Amygdala (tissue), 56 donors: ENCODE measurements at places on chromosomes 11 and 22.

DNA sequence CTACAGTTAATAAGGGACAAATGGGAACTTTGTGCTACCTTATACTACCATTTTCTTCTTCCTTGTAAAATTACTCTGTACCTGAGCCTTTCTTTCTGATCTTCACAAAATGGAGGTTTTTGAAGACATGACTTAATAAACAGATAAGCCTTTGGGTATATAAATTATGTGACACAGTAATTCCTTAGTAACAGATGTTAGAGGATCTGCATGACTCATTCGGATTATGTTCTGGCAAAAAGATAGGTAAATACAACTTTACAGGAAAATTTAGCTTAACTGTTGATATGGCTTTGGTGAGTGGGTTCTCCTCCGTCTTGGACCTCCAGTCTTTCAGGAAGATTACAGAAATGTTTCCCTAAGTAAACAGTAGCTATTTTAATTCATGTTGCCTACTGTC, 61.8 kb downstream of the BID start:
- no peak for DNase-seq

GRCh38 chr22:31814942-31815341, 61.1 kb downstream of the DEPDC5 start:
- DNase-seq, result no peak

DNA sequence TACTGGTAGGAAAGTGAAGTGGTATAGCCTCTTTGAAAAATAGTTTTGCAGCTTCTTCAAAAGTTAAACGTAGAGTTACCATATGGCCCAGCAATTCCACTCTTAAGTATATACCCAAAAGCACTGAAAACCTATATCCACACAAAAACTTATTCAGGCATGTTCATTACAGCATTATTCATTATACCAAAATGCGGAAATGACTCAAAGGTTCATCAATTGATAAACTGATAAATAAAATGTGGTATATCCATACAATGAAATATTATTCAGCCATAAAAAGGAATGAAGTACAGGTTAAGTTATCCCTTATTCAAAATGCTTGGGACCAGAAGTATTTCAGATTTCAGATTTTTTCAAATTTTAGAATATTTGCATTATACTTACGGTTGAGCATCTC, 35.8 kb upstream of the UBASH3B start:
- DNase-seq, result no peak

- DNase-seq, result no peak
These were observed at the start of gene KLHDC7B for GRCh38 chr22:50545522-50546325. Gene KLHDC7B (plus strand): TSS chr22:50545899. CDS start chr22:50546244, 345 bp downstream.

- no peak for DNase-seq
These were observed 28.9 kb downstream of the THOC5 start for GRCh38 chr22:29524442-29525191.

GRCh38 chr11:127118811-127119210, 118.2 kb upstream of the KIRREL3 start:
- DNase-seq, result no peak

GRCh38 chr11:114482114-114482513, 42.8 kb downstream of the REXO2 start:
- DNase-seq, result no peak

GRCh38 chr22:20741634-20742581, 32.0 kb upstream of the SERPIND1 start:
- DNase-seq, result no peak

DNA sequence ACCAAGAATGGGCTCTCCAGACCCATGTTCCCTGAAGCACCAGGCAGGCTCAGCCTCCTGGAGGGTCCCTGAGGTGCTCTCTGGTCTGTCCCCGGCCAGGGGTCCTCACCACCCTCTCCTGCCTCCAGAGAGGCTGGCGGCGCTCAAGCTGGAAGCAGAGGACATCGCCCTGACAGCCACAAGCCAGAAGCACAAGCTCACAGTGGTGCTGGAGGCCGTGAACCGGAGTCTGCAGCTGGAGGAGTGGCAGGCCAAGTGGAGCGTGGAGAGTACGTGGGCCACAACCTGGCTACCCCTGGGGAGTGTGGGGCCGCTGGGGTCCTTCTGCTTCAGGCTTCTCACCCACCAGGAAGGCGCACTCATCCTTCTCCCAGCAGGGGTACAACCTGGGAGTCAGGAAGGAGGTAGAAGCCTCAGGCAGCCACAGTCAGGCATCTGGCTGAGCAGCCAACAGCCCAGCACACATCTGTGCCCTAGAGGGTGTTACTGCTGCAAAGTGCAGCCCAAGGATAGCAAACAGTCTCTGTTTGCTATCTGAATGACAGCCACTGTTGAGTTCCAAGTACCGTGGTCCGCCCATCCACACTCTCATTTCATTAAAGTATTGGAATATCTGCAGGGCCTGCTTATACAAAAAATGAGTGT, 8.4 kb downstream of the PARVG start:
- no peak for DNase-seq

- no peak for DNase-seq
These were observed 10.3 kb downstream of the KDM4E start for GRCh38 chr11:95035316-95035715.

DNA sequence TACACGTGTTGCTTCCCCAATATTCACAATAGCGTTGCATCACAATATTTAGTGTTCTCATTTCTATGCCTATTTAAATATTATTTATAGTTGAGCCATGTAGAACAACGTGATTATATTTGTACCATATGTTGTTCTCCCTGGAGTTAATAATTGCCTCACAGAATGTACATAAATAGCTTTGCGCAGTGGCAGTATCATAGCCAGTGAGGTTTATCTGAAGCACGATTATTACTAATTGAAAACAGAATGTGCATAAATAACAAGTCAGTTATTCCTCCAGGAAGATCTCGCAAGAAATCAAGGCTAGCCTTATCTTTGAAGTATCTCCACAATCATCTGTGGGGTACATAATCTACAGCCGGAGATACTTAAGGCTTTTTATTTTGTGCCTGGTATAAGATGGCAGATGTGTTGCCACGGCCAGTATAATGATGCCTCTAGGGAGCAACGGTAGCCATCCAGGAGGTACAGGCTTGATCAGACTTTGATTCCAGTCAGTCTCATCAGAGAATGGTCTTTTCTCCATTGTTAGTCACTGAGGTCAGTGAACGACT, 197.5 kb downstream of the MSANTD4 start:
- no peak for DNase-seq

DNA sequence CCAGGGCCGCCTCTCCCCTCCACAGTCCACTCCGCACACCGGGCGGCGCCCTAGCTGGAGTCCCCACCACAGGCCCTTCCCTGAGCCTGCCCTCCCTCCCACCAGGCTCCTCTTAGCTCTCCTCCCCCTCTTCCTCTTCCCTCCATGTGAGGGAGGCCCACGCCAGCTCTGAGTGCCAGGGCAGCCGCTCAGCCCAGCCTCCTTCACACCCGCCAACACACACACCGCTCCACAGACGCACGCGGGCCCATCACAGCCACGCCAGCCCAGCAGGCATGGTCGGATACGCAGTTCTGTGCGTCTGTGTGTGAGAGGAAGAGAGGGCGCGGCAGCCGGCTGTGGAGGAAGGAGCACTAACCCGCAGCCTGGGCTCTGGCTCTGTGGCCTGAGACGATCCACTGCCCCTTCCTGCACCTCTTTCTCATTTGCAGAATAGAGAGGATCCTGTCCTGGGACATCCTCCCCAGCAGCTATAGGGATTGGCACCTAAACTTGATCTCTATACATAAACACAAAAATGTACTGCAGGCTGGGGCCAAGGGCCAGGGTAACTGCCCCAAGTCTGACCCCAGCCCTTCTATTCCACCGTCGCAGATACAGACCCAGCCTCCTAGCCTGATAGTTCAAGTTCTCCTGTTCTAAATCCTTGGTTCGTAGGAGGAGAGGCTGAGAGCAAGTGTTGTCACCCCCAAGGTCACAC, 3.5 kb downstream of the CHRM4 start:
- DNase-seq, result no peak

DNA sequence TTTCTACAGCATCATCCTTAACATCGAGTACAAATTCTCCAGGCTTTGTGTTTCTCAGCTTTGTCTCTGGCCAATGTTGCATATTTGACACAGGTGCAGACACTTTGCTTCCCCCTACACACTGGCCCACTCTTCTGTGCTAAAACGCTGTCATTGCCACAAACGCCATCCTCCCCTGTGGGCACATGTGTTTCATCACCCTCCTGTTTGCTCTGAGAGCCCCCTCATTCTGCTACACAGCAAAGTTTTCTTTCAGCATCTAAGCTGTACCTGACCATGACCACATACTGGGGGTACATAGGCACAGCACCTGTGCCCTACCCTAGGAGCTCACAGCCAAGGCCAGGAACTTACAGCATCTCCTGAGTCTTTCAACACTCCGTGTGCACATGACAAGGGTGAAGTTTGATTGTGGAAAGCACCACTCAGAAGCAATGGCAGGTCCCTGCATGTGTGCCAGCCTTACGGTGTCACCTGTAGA, 7.9 kb upstream of the IGLL5 start:
- DNase-seq, result no peak
